Activated CD4-positive, alpha-beta T cell treated with anti-CD3 and anti-CD28 coated beads, Interleukin-2, amount 10 ng/mL, durations not matched to agents 7 days and 5 days (primary cell): ENCODE measurements at places on chromosomes 11 and 22.

DNA sequence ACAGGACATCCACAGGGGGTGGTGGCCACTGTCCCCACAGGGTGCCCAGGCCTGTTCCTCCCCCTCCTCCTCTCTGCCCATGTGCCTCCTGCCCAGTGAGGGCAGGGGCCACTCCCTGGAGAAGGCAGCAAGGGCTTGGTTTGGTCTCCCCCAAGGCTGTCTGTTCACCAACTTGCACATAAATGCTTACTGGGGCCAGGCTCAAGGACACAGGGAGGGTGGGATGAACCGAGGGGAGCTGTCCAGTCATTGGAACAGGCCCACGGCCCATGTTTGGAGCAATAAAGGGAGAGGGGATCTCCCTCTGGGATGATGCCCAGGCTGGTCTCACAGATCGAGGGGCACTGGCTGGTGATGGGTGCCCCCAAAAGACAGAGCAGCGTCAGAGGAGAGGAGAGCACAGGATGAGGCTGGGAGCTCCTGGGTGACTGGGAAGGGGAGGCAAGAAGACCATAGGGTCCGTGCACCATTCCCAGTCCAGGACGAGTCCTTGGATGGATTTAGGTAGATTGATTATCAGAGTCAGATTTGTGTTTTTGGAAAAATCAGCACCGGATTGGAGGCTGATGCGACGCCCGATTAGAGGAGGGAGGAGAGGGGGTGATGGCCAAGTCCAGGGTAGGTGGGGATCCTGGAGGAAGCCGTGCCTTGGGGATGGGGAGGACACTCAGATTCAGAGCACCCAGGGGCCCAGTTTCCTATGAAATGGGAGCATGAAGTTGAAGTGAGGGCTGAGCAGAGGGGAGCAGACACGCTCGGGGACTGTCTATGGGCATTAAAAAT lies 1.1 kb downstream of the IGLL5 start:
- DNase-seq, result no peak

DNA sequence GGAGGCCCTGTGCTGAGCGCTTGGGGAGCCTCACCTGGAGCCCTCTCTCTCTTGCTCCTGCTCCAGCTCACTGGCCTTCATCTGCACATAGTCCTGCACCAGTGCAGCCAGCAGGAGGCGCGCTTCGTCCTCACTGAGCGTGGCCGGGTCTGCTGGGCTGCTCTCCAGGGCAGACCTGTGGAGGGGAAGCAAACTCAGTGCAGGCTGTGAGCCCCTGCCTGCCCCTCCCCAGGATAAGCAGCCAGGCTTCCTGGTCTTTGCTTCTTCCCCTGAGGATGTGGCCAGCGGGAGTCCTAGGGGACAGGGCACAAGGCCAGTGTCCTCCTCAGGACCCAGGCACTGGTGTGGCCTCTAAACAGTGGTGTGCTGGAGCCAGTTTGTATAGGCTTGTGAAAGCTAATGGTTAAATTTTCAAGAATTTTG lies 2.2 kb downstream of the CALCA start:
- DNase-seq, result peak; percentile 54

DNA sequence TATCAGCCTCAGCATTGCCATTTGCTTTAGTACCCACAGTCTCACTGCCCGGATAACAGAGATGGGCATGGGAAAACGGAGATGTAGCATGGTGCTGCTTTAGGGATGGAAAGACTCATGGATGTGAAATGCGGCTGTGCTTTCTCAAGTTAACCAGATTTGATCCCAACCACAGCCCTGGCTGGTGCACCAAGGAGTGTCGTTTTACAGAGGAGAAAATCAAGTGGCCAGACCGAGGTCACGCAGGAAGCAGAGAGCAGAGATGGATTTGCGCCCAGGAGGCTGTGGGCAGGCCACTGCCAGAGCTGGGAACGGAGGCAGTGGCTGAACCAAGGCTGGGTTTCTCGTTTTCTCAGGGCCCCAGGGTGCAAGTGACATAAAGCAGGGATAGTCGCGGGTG lies 9.0 kb downstream of the MB start:
- DNase-seq, result no peak

- DNase-seq, result no peak
Measured at GRCh38 chr22:22346401-22347107, 102.0 kb downstream of the VPREB1 start.

- DNase-seq, result no peak
Measured at GRCh38 chr11:64771861-64772260, 6.5 kb downstream of the SF1 start.

GRCh38 chr22:44930711-44931035 lies 79.1 kb downstream of the PHF21B start:
- DNase-seq, result no peak

DNA sequence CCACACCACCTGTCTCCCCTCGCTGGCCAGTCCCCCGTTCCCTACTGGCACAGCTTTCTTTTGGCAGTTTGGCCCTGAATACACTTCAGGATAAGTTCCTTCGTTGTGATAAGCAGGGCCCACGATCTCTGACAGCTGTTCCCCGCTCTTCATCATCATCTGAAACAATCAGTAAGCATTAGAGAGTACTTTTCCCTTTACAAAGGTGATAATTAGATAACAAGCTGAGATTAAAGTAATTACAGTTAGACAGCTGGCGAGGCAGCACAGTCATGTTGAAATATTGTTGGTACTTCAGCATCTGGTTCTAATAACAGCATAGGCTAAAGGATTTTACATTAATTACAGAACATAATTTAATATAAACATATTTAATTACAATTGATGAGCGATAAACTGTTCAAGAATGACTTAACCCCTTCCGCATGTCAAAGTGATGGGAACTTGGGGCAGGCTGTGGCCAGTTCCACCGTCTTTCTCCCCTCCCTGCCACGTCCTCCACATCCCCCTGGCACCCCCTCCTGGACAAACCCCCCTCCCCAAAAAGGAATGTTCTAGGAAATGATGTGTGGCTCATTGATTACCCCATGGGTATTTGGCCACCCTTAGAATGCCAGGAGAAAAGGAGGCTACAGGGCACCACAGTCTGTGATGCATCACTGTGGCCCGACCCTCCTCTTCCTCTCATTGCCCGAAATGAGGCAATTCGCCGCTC lies 134.9 kb downstream of the RCN1 start:
- DNase-seq, result no peak

GRCh38 chr11:94871491-94872185 lies 101.7 kb downstream of the CWC15 start:
- DNase-seq, result no peak

DNA sequence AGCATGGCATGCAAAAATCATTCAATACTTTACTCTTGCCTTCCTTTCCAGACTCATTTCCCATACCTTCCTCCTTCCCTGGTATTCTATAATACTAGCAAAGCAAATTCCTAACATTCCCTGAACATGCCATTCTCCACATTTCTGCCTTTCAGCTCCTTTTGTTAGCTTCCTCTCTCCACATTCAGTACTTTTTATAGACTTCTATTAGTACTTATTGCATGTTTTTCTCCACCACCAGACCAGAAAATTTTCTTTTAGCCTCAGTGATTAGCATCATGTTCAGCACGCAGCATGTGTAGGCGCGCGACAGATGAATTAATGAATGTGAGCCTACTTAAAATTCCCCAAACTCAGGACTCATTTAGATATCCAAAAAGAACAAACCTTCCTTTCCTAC lies 935.3 kb downstream of the DLG2 start:
- no peak for DNase-seq

GRCh38 chr11:20616920-20617319 lies 17.5 kb downstream of the SLC6A5 start:
- DNase-seq, result no peak

- no peak for DNase-seq
Measured at GRCh38 chr22:50017701-50018224, 5.2 kb upstream of the IL17REL start.

GRCh38 chr11:100753172-100753543 lies 66.1 kb downstream of the ARHGAP42 start:
- no peak for DNase-seq

- no peak for DNase-seq
Measured at GRCh38 chr11:64655941-64656601, 65.1 kb downstream of the SLC22A12 start.

DNA sequence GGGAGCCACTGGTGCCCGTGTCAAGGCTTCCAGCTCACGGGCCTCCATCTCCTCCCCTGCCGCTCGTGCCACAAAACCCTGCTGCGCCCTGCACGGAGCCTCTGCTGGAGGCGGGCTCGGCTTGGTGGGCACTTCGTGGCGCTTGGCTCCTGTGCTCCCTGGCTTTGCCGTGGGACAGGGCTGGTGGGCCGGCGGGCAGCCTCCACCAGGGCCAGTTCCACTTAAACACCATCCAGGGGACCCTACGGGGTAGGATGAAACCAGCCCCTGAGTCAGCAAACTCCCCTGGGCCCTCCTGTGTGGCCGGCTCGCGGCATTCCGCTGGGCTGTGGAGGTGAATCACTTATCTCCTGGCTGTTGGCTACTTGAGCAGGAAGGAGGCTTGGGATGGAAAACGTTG lies 1304.6 kb downstream of the BRD1 start:
- no peak for DNase-seq

- DNase-seq, result no peak
Measured at GRCh38 chr11:2741377-2742131, 41.8 kb upstream of the KCNQ1OT1 start.

DNA sequence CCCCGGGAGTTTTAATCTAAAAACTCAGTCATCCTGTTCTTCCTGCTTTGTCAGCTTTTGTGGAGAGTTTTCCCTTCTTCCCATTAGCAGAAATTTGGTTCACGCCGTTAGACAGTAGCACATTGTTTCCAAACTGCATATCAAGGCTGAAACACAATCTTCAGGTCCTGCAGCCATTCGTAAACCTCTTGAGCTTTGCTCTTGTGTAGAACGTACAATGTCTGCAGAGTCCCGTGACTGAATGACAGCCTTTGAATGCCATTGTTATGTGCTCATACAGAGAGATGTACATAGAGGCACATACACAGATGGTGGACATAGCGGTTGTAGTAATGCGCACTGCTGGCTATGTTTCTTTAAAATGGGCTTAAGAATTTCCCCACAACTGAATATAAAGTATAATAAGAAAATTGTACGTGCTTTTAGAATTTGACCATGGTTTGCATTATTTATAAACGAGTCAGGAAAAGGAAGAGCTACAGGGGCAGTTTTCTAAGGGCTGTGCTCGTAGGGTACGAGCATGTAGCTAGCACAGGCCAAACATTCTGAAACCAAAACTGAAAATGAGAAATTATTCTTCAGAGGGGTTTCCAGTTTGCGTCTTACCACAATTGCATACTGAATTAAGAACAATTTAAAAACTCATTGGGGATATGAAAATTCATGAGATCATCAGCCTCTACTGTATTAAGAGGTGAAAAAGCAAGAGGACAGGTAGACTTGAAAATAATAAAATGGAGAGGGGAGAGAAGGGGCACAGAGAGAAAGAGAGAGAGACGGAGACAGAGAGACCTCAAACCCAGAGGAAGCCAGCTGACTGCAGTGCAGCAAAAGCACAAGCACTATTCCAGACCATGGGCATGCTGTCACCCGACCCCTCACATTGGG lies 310.1 kb downstream of the CADM1 start:
- DNase-seq, result no peak
